ENCODE measurements at places on chromosomes 12 and 14. TPM values are rescaled to one million over a fixed set of nuclear protein-coding genes. Genes with fewer than 3 reads are reported as not detected.

DNA sequence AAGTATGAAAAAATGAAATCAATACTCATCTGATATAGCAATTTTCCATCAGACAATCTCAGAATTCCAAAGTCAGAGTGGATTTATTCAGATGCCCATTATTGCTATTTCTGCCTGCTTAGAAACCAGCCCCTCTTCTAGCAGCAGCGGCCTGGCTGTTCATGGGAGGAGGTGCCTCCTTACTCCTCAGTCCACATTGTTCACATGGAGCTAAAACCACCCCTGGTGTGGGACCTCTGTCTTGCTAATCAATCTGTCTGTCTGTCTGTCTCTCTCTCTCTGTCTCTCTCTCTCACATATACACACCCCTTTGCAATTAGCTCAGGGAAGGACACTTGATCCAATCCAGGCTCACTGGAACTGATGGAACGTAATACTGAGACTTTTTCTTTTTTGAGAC is 176.1 kb downstream of the APAF1 start:
- DNase-seq = no peak
- H3K27ac ChIP-seq = no peak overlapping the region
- no peaks in the 10 kb centered on the region for H3K27me3 ChIP-seq

The EPYC gene
- not detected for total RNA-seq

DNA sequence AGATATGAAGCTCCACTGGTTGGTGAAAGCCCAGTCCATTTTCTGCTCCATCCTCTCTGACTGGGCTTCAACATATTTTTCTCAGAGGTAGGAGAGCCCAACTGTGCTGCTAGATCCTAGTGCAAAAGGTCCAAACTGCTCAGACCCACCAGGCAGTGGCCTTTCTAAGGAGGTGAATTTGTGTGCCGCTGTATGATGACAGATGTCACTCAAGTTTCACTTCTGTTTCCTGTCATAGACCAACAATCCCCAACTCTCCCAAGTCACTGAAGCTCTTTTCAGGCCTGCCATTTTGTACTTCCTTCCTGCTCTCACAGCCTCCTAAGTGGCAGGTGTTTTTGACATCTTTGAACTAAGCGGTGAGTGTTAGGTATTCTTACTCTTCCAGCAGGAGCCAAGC is 16.4 kb upstream of the RNASE4 start:
- no peaks in the 10 kb centered on the region for H3K27me3 ChIP-seq
- no peak overlapping the region for H3K4me3 ChIP-seq
- DNase-seq = no peak
- H3K36me3 ChIP-seq = no peaks in the 10 kb centered on the region

The ITGB7 gene
- 0.26 TPM for total RNA-seq

DNA sequence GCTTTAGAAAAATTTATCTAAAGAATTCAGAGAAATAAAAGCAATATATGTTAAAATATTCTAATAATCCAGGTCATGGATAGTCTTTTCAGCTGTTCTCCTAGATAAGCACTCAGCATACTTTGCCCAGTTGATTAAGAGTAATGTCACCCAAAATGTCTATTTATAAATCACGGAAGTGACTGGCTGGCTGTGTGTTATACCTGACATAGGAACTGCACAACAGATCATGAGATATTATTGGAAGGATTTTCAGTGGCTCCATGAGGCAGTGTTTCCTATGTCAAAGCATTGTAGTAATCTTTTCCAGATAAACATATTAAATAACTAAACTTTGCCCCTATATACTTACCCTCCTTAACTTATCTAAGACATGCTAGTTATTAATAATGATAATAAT is 128.8 kb downstream of the ITPR2 start:
- H3K36me3 ChIP-seq = peaks cover 4% of the 10 kb centered on the region
- H3K4me1 ChIP-seq = peaks cover 4% of the 10 kb centered on the region
- H3K27ac ChIP-seq = no peak overlapping the region
- H3K27me3 ChIP-seq = no peaks in the 10 kb centered on the region

GRCh38 chr12:29164477-29165393 is 15.7 kb downstream of the FAR2 start:
- H3K27ac ChIP-seq = no peak overlapping the region
- H3K27me3 ChIP-seq = no peaks in the 10 kb centered on the region
- no peak overlapping the region for H3K4me3 ChIP-seq
- H3K36me3 ChIP-seq = peaks cover 13% of the 10 kb centered on the region

GRCh38 chr14:96501740-96502620 is at the start of gene PAPOLA:
PAPOLA (plus strand) TSS chr14:96502382; CDS start chr14:96502593, 211 bp downstream.
- H3K4me1 ChIP-seq = no peaks in the 10 kb centered on the region
- peak; percentile 93 for DNase-seq
- peak within 1 kb of the TSS; percentile 16 for H3K27ac ChIP-seq
- peak within 1 kb of the TSS; percentile 98 for H3K4me3 ChIP-seq

GRCh38 chr14:106679776-106680175 is 1153.4 kb downstream of the TMEM121 start:
- H3K27me3 ChIP-seq = no peaks in the 10 kb centered on the region
- no peak overlapping the region for H3K4me3 ChIP-seq
- no peaks in the 10 kb centered on the region for H3K4me1 ChIP-seq

DNA sequence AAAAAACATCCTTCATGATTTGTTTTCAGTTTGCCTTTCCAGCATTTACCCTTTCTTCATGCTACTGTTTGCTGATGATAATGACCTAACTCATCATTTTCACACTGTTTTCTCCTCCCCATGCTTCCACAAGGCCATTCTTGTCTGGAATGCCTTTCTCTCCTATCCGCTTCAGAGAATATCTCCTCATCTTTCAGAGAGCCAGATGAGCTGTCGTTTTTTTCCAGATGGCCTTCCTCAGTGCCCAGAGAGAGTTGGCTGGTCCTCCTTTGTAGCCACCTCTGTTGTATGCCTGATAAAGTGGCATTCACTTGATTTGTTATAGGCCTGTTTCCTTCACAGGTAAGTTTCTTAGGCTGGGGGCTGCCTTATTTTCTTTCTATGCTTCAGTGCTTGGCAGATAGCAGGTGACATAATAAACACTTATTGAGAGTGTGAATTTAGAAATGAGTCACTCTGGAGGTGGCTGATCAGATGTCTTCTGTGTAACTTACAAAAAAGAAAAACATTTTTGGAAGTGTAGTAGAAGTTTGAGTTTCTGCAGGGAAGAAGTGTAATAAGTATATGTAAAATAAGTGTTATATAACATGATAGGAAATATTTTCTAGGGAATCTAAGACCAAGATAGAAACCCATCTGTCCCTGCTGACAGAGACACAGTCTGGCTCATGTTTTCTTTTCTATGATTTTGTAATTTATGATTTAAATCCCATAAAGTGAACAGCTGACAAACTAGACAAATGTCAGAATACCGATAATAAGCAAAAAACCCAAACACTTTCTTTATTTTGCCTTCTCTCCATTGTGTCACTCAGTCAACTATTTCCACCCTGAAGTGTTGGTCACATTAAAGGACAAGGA is 174.5 kb downstream of the DACT1 start:
- no peak overlapping the region for H3K27ac ChIP-seq
- no peaks in the 10 kb centered on the region for H3K4me1 ChIP-seq
- no peaks in the 10 kb centered on the region for H3K27me3 ChIP-seq

DNA sequence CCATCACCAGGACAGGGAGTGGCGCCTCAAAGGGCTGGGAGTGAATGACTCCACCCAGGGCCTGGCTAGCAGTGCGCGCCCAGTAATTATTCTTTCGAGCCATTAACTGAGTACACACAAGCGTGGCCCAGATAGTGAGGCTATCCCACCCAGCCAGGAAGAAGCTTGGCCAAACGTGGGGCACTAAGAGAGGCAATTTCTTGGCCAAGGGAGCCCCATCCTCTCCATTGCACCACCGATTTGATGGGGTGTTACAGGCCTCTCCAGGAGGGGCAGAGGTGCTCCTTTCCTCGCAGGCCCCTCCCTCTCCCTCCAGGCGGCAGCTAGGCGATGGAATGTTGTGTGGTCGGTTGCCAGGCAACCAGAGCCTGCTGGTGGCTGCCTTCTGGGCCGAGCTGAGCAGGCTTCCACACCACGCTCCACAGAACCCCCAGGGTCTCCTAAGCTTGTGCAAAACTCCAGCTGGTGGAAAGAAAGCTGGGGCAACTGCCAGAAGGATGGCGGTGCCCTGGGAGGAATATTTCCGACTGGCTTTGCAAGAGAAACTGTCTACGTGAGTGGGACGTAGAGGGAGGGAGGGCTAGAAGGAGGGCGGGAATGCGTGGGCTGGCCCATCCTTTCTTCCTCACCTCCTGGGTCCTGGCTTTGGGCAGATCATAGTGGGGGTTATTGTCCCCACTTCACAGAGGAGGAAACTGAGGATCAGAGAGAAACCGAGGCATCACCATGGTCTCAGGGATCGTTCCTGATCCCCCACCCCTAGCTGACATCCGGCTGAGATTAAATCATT is at the start of gene CFAP73:
CFAP73 (plus strand) TSS at position 364 of the 790 bp plus-strand sequence; CDS start at position 498, 134 bp downstream.
- peak; percentile 97 for DNase-seq
- peak within 1 kb of the TSS; percentile 58 for H3K4me3 ChIP-seq
- peaks cover 5% of the 10 kb centered on the region for H3K4me1 ChIP-seq

DNA sequence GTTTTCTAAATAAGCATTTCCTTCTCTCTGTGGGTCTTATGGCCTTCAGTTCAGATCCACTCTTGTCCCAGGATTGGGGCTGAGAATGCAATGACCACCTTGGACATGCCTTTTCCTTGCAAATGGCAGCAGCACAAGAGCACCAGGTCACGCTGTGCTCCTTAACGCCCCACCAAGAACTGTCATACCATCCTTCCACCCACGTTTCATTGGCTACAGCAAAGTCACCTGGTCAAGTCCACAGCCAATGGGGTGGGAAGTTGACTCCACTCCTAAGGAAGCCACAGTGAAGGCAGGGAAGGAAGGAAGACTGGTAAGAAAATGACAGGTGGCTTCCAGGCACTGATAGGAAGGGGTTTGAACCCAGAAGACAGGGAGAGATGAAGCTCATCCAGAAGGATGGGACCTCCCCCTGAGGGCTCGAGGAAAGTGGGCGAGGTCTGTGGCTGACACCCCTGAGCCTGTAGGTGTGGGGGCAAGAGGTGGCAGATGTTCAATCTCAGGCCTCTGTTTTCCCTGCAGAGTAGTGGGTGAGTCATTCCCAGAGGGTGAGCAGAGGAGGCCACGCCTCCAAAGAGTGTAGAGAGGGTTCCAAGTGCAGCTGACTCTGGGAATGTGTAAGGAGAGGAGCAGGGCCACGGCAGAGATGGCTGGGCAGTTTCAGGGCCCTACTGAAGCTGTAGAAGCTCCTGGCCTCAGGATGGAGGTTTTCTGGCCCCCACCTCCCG is 113.5 kb upstream of the VRK1 start:
- H3K4me3 ChIP-seq = no peak overlapping the region
- DNase-seq = no peak
- H3K27me3 ChIP-seq = peaks cover 15% of the 10 kb centered on the region
- H3K4me1 ChIP-seq = peaks cover 3% of the 10 kb centered on the region
- H3K27ac ChIP-seq = no peak overlapping the region
- H3K36me3 ChIP-seq = no peaks in the 10 kb centered on the region

The COX8C gene
- not detected for total RNA-seq

DNA sequence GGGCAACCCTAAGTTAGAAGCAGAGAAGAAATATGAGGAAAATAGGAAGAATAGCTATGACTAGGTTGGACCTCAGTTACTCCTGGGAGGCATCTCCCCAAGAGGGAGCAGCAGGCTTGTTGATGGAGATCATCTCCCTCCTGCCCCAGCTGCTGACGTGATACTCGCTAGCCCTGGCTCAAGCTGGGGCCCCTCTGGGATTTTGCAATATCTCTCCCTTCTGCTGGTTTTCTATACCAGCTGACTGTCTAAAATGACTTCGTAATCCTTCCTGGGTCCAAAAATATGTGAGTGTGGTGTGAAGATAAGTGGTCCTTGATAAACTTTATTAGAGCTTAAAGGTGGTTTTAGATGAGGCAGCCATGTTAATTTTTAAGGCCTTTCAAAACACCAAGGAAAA is 4.5 kb upstream of the HECTD4 start:
- no peaks in the 10 kb centered on the region for H3K36me3 ChIP-seq
- no peaks in the 10 kb centered on the region for H3K4me1 ChIP-seq
- H3K4me3 ChIP-seq = no peak overlapping the region

The C12orf50 gene
- total RNA-seq = 0.17 TPM

DNA sequence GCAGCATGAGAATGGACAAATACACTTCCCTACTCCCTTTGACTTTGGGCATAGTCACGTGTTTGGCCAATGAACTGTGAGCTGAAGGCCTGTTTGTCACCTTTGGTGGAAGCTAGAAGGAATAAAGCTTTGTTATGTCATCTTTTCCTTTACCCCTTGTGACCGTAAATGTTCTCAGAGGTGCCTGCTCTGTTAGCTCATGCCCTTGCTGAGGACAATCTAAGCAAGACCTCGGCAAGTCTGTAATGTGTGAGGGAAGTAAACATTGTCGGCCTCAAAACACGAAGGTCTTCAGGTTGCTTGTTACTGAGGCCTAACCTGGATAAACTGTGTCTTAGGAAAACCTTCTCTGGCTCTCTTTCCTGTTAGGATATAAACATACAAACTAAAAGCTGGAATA is 354.2 kb downstream of the TMEM132D start:
- H3K4me3 ChIP-seq = no peak overlapping the region
- no peak overlapping the region for H3K27ac ChIP-seq
- H3K36me3 ChIP-seq = no peaks in the 10 kb centered on the region
- DNase-seq = no peak

- DNase-seq = no peak
- no peak overlapping the region for H3K27ac ChIP-seq
- no peaks in the 10 kb centered on the region for H3K36me3 ChIP-seq
- H3K27me3 ChIP-seq = peaks cover 4% of the 10 kb centered on the region
These were observed 52.1 kb downstream of the LRCOL1 start for GRCh38 chr12:132558042-132558856.

GRCh38 chr12:56634242-56634836 is 4.2 kb upstream of the BAZ2A start:
- H3K4me3 ChIP-seq = peak overlapping the region; percentile 95
- peaks cover 14% of the 10 kb centered on the region for H3K4me1 ChIP-seq
- no peaks in the 10 kb centered on the region for H3K27me3 ChIP-seq
- H3K27ac ChIP-seq = no peak overlapping the region

DNA sequence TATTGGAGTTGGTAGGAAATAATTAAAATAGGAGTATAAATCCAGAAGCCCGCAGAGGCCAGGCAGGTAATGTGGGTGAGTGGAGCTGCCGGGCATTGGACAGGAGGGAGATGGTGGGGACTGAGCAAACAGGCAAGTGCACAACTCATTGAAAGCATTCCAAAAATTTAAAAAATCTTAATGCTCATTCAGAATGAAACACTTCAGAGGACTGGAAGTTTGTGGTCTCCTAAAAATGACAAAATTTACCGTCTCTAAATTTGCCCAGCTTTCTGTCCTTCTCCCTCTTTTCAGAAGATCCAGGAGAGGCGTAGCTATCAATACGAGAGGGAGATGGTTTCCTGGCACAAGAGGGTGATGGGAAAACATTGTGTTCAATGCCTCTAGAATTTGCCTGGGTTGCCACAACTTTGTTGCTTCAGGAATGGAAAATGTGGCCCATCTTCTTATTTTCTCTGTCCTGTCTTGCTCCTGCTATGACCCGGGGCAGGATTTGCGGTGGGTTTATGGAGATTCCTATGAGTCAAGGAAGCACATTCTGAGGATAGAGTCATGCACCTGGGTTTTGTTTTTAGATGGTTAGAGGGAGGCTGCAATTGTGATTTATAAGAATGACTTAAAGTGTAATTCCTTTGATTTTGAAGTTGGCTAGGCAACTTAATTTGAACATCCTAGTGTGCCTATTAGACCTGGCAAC is 72.2 kb downstream of the BORCS5 start:
- no peaks in the 10 kb centered on the region for H3K27me3 ChIP-seq
- H3K4me1 ChIP-seq = no peaks in the 10 kb centered on the region
- H3K27ac ChIP-seq = no peak overlapping the region
- DNase-seq = no peak
- peaks cover 8% of the 10 kb centered on the region for H3K36me3 ChIP-seq

GRCh38 chr14:77180726-77181602 is 634 bp upstream of the TMEM63C start:
- no peaks in the 10 kb centered on the region for H3K27me3 ChIP-seq
- DNase-seq = no peak
- peak overlapping the region; percentile 88 for H3K4me3 ChIP-seq
- H3K36me3 ChIP-seq = no peaks in the 10 kb centered on the region

Data from H9 (cell line).